ENCODE measurements at places on chromosomes 1 and 21.

DNA sequence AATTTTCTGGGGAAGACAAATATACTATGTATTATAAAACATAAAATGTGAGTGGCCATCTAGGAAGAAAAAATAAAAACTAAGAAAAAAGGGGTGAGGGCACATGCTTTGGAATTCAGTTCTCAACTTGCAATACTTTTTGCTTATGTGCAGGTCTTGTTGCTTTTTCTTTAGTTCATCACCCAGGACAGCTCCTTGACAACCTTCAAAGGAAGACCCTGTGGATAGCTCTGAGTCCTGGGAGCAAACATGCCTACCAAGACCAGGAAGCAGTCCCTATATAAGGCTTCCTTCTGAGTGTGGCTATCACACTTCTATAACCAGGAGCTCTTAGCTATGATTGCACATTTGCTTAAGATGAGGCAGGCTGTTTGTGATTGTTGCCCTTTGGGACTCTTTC, 78.0 kb downstream of the WDR64 start:
- DNase-seq = no peak

DNA sequence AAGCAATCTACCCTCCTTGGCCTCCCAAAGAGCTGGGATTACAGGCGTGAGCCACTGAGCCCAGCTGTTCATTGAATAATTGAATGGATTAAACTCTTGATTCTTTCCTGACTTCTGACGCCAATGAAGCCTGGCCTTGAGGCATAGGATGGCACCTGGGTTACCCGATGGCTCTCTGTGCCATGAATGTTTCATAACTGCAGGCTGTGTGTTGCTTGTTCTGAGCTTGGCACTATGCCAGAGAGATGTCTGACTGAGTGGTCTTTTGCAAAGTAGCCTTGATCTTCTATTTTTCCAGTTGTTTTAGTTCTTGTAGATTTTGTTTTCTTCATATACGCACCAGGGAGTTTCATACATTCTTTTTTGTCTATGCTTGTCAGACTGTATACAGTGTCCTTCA, 38.5 kb upstream of the AK4 start:
- DNase-seq = no peak

- no peak for DNase-seq
Measured at GRCh38 chr1:217562229-217562878, 68.5 kb downstream of the GPATCH2 start.

DNA sequence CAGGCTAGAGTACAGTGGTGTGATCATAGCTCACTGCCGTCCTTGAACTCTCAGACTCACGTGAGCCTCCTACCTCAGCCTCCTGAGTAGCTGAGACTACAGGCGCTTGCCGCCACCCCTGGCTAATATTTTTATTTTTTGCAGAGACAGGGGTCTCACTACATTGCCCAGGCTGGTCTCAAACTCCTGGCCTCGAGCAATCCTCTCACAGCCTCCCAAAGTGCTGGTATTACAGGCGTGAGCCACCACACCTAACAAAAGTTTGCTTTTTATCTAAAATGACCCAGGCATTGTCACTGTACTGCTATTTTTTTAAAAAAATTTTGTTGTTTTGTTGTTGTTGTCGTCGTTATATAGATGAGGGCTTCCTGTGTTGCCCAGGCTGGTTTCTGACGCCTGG, 46.4 kb downstream of the CAPN2 start:
- no peak for DNase-seq

DNA sequence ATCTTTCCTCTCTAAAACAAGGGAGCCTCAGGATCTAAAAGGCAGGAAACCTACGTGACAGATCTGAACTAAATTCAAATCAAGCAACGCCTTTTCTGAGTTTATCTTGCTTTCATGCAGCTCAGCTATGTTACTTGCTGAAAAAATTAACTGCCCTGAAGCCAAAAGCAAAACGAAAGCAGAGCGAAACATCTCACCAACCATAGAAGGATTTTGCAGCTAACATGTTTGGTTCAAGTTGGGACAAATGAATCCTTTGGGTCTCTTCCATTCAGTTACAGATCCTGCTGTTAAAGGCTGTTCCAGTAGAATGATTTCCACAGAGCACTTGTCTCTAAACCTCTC, 482 bp downstream of the SLC2A5 start:
- DNase-seq = no peak

Measured in retina (tissue), 1 donor.